ENCODE measurements at places on chromosomes 1 and 21. TPM values are rescaled to one million over a fixed set of nuclear protein-coding genes. Genes with fewer than 3 reads are reported as not detected.

The ETV3L gene
- not detected for total RNA-seq

GRCh38 chr1:193634876-193635275, 448.5 kb upstream of the B3GALT2 start:
- no peak for DNase-seq

The RYR2 gene
- total RNA-seq, result 392 TPM

DNA sequence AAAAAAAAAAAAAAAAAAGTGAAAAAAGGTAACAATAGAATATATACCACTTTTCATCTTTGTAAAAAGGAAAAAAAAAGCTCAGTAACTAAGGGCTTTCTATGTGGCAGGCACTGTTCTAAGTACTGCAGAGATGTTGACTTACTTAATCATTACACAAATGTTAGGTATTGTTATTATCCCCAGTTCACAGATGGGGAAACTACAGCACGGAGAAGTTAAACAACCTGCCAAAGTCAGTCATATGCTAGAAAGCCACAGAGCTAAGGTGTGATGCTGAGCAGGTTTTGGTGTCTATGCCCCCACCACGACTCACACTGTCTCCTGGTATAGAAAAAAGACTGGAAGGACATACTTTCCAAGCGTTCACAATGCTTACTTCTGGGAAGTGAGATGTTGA, 6.6 kb upstream of the PNRC2 start:
- DNase-seq, result no peak

- no peak for DNase-seq
These were observed 25.6 kb upstream of the IER5 start for GRCh38 chr1:181062836-181063428.

The DOCK7 gene
- 11.9 TPM for total RNA-seq

DNA sequence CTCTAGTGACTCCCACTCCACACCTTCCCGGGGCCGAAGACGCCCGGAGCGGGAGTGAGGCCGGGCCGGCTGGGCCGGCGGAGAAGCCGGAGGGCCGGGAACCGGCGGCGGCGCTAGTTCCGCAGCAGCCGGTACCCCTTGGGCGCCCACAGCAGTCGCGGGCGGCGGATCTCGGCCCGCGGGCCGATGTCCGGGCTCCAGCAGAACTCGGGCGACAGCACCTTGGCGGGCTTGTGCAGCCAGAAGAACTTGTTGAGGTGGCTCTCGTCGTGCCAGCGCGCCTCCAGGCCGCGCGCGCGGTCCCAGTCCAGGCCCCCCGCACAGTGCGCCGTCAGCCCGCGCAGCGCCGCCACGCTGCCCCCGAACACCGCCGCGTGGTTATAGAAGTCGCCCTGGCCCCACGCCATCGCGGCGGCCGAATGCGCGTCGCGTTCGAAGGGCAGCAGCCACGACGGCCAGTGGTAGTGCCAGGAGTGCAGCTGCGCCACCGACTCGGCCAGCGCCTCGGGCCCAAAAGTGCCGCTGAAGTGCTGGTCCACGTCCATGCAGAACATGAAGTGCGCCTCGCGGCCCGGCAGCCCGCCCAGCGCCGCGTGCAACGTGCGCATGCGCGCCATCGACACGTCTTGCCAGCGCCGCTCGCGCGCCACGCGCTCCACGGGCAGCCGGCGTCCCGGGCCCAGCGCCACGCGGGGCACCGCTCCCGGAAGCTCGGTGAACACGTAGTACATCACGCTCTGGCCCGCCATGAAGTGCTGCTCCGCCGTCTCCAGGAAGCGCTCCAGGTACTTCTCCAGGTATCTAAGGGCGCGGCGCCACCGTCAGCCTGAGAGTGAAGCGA, 14.0 kb downstream of the A3GALT2 start:
- DNase-seq, result no peak

The FCRL1 gene
- total RNA-seq, result not detected

The PPP1R8 gene
- total RNA-seq, result 23.9 TPM

DNA sequence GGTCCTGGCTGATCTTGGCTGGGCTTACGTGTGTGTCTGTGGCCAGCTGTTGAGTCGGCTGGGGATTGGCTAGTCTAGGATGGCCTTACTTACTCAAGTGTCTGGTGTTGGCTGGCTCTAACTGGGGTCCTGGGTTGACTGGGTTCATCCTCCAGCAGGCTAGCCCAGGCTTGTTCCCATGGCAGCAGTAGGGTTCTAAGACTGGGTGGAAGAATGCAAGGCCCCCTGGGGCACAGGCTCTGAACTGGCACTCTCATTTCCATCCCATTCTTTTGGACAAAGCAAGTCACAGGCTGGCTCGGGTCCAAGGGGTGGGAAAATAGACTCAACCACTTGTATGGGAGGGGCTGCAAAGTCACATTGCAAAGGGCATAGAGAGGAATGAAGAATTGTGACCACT, 7.9 kb upstream of the OPRD1 start:
- DNase-seq, result no peak

The AMY1B gene
- total RNA-seq, result not detected

DNA sequence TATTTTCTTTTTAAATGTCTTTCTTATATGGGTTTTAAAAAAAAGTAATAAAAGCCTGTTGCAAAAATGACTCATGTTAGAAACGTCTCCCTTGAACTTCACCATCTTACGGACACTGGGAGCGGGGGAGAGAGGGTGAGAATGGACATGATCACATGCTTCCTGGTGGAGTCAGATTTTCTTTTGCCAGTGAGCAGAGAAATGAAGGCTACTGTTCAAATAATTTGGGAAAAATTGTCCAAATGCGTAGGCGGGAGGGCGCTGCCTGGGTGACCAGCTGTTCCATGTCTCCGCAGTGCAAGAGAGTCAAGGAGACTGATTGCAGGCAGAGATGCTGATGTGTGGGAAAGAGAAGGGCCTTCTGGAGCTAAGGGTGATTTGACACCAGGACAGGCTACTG, 23.1 kb downstream of the EIF2D start:
- peak; percentile 66 for DNase-seq

- no peak for DNase-seq
These were observed 2.4 kb downstream of the PPM1J start for GRCh38 chr1:112712701-112713128.

The PTPN14 gene
- 8.4 TPM for total RNA-seq

DNA sequence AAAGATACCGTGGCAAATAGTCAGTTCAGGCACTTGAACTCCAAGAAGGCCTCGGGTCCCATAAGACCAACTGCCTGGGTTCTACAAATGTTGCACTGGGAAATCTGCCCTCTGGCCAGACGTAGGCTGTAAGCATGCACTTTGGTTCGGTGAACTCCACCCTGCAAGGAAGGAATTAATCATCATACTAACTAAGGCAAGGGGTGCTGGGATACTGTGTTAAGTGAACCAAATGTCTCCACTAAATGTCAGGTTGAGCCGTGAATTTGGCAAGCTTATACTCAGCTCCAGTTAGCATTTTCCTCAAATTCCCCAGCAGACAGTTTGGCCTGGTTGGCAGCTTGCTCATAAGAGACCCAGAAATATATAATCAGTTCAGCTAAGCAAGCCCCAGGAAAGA, 385.9 kb downstream of the GPATCH2 start:
- DNase-seq, result no peak

GRCh38 chr1:183720028-183720427, 66.9 kb upstream of the APOBEC4 start:
- DNase-seq, result no peak

GRCh38 chr1:43440358-43440757, 13.4 kb downstream of the HYI start:
- no peak for DNase-seq

DNA sequence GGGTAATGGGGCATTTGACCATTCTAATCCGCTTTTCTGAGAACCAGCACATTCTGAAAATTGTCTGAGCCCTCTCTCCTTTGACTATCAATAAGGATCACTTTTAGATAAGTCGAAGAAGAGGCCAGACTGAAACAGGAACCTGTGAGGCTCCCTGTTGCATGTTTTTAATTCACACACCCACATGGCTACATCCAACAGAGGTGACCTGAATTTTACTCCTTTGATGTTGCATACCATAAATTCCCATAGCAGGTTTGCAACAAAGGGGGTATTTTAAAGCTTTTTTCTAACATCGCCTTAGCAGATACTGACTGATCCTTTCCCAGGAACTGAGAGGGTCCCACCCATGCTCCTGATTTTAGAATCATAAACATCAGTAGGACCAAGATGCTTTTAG, 450.8 kb downstream of the USP25 start:
- no peak for DNase-seq

DNA sequence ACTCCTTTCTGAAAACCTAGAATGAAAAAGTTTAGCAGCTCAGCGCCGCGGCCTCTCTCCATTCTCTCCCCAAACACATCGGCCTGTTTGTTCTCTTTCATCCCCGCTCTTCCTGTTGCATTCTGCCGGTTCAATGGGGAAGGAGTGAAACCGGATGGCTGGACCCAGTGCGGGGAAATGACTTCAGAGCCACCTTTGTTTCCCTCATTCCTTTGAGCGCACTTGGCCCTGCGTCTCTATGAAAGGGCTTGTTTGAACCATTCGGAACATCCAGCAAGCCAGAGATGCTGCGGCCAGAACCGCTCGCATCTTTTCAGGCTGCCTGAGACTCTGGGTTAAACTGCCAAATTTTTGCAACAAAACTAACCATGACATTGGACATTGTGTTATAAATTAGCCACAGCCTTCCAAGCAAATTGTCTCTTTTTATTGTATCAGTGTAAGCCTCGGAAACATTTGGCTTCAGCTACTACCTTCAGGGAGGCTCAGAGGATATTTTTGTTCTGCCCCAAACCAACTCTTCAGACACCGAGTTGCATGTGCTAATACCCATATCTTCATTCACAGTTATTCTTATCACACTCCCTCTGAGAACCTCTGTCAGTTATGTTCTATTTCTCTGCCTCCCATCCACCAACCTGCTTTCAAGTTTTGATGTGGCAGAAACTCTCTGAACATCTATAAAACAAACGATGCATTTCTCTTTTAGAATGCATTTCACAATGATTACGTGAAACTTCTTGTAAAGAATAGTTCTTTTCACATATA, 5.1 kb upstream of the OLIG1 start:
- no peak for DNase-seq

The ACTL8 gene
- total RNA-seq, result not detected

The FAM167B gene
- 2.1 TPM for total RNA-seq

- no peak for DNase-seq
These were observed 423.5 kb downstream of the OMA1 start for GRCh38 chr1:58123051-58123450.

- no peak for DNase-seq
These were observed 180.7 kb upstream of the ZNHIT6 start for GRCh38 chr1:85888921-85889320.

- no peak for DNase-seq
These were observed 27.6 kb downstream of the CTNNBIP1 start for GRCh38 chr1:9882296-9882944.

- no peak for DNase-seq
These were observed 53.5 kb downstream of the NTNG1 start for GRCh38 chr1:107194380-107194779.

The PDPN gene
- total RNA-seq, result 28.9 TPM

DNA sequence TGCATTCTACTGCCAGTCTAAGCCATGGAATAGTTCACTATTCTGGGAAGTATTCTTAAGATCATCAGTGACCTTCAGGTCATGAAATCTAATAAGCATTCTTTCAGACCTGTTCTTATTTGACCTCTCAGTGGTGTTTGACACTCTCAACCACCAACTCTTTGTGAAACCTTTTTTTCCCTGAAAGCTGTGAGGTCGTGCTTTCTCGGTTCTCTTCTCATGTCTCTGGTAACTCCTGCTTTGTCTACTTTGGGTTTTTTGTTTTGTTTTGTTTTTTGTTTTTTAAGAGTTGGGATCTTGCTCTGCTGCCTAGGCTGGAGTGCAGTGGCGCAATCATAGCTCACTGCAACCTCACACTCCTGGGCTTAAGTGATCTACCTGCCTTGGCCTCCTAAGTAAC, 56.3 kb downstream of the POU2F1 start:
- DNase-seq, result no peak

- DNase-seq, result no peak
These were observed 253.0 kb downstream of the GPR52 start for GRCh38 chr1:174700775-174701174.

GRCh38 chr21:45800339-45801080, 157.0 kb downstream of the PCBP3 start:
- DNase-seq, result no peak

All from right atrium auricular region (tissue), 2 donors.